ENCODE measurements at places on chromosomes 2 and 18.

DNA sequence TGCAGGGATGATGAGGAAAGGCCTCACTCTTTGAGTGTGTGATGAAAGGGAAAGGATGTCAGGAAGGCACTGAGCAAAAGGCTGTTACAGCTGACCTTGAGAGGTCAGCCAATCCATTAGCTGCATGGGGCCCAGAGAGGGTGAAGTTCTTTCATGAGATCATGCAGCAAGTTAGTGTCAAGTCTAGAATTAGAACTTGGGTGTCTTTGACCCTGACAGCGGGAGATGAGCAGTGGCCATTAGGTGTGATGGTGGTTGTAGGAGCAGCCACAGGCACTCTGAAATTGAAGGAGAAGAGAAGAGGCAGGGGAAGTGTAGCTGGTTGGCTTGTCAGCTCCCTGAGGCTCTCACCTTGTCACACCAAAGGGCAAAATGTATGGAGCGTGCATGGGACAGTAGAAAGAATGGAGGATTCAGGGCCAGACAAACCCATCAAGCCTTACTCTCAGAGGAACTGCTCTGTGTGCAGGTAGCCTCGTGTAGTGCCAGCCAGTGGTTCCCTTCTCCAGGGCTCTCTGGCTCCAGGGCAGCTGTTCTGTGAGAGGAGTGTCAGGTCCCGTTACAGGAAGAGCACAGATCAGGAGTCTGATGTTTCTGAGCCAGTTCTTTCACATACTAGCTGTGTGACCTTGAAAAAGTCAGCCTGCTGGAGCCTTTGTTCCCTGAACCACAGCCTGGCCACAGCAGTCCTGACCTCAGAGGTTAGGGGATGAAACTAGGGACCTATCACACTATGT is 35.9 kb downstream of the MAP4K4 start:
- DNase-seq: peak; percentile 11

DNA sequence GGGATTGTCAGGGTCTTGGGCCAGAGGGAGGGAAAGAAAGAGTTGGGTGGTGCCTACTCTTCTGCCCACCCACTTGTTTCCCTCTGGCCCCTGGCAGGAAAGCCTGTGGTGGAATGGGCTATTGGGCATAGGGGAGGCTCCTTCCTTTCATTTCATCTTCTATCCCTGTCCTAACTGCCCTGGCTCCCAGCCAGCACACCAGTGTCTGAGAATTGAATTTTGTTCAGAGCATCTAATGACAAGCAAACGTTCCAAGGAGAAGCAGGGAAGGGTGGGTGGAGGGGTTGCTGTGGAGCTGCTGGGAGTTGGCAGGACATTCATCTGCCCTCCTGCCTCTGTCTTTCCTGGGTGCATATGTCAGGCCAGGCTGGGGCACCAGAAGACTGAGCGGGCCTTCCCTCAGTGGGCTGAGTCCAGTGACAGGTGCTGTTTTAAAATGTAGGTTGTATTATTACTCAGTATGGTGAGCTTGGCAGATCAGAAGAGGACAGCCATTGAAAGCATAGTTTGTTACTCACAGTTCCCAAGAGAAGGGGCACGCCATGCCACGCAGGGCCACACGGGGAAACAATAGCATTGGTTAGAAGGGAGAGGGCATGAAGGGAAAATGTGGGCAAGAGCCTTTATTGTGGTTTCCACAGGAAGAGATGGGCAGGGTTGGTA is 171.9 kb downstream of the ACOXL start:
- DNase-seq: peak; percentile 73

DNA sequence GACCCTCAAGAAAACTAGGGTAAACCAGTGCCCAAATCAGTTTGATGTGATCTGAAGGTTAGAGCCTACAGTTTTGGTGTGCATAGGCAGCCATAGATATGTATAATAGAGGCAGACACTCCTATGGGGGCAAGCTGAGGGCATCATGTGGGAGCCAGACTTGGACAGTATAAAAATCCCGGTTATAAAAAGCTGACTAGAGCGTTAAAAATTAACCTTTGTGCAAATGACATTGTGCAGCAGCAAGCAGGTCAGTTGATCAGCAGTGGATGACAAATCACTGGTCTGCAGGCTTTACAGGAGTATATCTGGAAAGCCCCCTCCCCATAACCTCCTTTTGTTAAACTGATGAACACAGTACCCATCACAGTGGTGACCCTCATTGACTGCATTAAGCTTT is 107.8 kb downstream of the CTNNA2 start:
- no peak for DNase-seq

GRCh38 chr2:17615728-17616351 is 75.3 kb downstream of the VSNL1 start:
- DNase-seq: no peak

DNA sequence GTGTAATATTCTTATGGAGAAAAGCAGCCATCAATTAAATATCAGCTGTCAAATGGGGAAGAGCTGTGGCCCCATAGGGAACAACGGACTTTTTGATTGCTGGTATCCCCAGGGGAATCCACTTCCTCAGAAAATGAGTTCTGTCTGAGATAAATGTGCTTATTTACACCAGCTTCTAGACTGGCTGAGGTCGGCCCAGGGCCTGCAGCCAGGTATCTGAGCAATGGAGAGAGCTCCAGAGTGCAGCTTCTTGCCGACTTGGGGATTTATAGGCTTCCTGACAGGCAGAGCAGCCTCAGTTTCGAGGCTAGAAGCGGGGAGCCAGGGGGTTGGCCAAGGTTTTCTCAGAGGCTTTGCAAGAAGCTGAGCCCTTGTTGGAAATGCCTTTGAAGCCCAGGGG is 67.2 kb downstream of the MCFD2 start:
- peak; percentile 65 for DNase-seq

DNA sequence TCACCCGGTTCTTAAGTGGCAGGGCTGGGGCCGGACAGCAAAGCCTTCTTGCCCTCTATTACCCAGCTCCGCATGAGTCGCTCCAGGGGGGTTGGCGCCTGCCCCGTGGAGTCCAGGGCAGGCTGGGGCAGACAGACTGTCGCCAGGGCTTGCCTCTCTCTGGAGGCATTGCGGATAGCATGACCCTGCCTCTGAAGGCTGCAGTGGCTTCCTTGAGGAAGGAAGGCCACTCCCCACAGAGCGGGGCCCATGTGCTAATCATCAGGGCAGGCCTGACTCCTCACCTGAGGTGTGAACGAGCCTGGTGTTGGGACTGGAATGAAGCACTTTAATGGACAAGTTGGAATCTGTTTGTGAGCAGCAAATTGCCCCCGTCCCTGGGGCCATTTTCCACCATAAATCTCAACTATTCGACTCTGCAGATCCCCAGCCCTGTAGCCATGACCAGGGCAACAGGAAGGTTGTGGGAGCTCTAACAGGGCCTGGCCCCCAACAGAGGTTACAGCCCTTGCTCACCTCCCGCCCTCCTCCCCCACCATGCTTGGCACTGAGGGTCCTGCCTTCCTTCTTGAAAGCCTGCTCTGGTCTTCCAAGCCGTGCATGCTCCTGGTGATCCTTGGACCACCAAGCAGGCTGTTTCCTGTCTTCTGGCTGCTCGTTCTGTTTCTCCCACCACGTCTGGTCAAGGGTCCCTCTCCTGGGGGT is 144.9 kb upstream of the HAAO start:
- peak; percentile 10 for DNase-seq

- DNase-seq: no peak
Observed at GRCh38 chr2:47404356-47404755, 1.4 kb downstream of the MSH2 start.

DNA sequence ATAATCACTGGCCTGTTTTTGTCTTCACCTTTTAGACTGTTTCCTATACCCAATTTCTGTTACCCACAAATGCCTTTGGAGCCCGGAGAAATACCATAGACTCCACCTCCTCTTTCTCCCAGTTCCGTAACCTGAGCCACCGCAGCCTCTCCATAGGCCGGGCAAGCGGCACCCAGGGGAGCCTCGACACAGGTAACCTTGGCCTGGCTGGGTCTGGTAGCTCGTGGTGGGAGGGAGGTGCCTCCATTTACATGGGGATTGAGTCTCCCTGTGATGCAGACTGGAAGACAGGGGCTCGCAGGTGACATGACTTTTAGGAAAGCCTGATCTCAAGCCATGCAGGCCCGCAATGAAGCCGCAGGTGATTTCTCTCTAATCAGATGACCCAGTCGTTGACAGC is 100.6 kb downstream of the CABLES1 start:
- no peak for DNase-seq

DNA sequence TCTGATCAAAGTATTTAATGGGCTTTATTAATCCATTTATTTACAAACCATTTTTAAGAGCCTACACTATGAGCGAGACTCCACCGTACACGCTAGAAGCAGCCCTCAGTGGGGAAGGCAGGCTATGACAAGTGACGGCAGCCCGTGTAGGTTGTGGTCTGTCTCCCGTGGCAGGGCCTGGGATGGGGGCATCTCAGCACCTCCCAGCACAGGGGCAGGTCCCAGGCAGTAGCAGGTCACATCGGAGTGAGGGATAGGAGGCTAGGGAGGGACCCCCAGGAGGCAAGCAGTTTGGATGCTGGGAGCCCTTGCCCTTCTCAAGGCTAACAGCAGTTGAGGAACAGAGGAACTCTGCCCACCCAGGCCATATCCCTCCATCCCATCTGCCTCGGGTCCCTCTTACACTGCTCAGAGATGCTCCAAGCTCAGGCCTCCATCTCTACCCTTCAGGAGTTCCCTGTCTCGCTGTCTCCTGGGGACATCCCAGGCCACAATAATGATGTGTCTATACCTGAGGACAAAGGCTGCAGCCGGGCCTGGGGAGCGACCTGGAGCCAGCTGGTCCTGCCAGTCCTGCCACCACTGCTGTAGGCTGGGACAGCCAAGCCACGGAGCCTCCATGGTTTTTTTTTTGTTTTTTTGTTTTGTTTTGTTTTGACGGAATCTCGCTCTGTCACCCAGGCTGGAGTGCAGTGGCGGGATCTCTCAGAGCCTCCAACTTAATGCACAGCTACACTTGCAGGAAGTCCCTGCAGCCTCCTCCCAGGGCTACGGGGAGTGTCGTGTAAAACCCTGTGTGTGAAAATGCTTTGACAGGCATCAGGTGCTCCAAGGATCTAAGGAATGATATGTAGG is 92.0 kb downstream of the NDUFA10 start:
- DNase-seq: no peak

DNA sequence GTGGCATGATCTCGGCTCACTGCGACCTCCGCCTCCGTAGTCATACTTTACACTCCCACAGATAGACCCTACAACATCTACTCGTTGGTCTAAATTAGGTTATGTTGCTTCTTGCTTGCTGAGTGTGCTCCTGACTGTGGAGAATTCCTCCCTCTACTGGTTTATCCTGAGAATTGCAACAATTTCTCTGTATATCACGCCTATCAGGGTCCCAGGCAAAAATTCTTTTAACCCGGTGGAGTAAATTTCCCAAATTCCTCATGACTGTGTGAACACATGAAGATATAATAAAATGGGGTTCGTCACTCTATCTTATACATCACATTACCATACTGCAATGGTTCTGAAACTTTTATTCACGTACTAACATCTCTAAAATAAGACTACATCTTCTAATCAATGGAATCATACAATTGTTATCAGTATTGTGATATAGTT is 156.7 kb downstream of the EVA1A start:
- peak; percentile 44 for DNase-seq

- no peak for DNase-seq
Observed at GRCh38 chr18:49933530-49934128, 120.3 kb upstream of the ACAA2 start.

DNA sequence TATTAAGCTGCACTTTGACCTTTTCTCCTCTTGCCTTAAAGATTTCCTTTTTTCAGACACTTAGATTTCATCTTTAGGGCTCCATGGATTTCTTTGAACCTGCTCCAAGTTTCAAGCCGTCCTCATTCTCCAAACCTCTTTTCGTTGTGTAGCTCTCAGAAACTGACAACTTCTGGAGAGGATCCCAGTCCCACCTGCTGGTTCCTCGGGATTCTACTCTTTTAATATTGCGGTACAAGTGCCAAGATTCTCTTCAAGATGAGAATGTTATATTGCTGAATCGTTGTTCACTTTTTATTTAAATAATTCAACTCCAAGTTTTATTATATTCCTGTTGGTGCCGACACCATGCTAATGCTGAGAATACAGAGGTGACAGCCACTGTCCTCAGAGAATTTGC is 141.1 kb downstream of the CDH20 start:
- DNase-seq: no peak

DNA sequence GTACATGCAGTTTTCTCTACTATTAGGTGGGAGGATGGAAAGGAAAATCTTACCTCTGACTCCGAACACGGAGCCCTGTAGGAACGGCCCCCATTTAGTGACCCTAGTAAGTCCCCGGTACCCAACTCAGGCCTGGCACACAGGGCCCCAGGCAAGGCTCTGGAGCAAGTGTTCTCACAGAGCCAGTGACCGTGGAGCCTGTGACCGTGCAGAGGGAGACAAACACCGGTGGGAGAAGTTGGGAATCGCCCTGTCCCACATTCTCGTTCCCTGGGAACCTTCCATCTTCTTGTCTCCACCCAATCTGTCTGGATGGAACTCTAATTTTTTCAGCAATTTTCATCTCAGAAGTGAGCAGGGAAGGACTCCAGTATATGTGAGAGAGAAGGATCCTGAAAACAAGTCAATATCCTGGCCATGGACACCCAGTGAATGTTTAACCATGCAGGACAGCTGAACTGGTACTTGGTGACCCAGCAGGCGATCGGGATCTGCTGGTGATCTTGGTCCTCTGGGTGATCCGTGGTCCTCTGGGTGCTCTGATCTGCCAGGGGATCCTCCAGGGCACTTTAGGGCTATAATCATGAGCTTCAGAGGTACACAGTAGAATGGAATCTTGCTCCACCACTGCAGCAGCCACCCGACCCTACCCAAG is 348.6 kb upstream of the ID2 start:
- DNase-seq: no peak

GRCh38 chr2:64537991-64538390 is 13.9 kb downstream of the AFTPH start:
- no peak for DNase-seq

- no peak for DNase-seq
Observed at GRCh38 chr2:200203381-200203827, 103.1 kb upstream of the SPATS2L start.

DNA sequence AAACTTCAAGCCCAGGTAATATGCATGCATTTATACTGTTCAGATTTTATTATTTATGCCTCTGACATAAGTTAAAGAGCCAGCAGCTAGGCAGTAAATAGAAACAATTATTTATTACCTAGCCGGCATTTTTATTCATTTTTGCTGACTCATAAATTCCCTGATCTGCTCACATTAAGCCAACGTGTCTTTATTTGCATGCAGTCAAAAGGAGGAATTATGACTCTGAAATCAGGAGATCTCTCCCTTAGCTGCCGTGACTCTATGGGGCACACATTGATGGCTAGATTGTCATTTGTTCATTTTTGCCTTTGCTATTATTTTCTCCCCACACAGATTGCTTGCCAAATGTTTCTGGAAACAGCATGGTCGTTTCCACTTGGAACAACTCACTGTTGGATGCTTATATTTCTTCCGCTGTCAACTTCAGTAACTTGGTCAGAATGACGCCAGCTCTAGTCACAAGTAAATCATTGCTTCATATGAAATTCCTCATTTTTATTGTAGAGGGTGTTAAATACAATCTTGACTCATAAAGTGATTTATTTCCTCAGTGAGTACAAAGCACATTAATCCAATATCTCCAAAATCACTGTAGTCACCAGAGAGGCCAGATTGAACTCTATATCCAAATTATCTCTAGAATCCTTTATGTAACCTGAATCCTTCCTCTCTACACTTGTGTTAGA is 15.9 kb upstream of the ZBTB14 start:
- DNase-seq: no peak

- DNase-seq: no peak
Observed at GRCh38 chr2:33443274-33443829, 33.1 kb upstream of the RASGRP3 start.

GRCh38 chr18:35045806-35046205 is 4.6 kb downstream of the MAPRE2 start:
- DNase-seq: no peak

GRCh38 chr2:122179492-122180165 is 424.2 kb downstream of the TSN start:
- no peak for DNase-seq

All from NCI-H69 (cell line).